ENCODE measurements at places on chromosomes 13 and 19.

- no peak for DNase-seq
These were observed 1247.6 kb upstream of the MIR17HG start for GRCh38 chr13:90099847-90100246.

DNA sequence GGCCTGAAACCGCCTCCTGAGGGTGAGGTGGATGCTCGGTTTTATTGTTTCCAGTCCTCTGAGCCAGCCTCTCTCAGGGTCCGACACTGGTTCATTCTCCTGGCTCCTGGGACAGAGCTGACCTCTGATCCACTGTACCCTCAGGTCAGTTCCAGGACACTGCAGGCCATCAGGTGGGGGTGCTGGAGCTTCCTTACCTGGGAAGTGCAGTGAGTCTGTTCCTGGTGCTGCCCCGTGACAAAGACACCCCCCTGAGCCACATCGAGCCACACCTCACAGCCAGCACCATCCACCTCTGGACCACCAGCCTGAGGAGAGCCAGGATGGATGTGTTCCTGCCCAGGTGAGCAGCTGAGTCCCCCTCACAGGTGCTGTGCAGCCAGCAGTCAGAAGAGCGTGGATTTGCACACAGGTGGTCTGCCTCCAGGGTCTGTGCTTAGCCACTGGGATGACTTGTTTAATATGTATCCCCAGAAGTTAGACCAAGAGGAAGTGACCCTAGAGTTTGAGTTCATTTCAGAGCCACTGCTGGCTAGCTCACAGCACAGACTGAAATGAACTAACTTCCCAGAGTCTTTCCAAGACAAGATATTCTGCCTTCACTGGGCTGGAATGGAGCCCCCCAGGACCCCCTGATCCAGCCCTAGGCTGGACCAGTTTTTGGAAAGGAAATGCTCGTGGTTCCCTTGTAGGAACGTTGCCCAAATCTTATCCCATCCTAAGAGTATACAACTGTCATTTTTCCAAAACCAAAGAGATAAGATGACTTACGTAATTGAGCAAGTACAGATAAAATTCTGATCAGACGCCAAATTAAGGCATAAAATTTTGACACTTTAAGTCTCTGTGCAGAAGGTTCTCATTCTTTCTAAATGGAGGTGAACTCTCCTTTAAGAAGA is 8.8 kb downstream of the SERPINE3 start:
- no peak for DNase-seq

DNA sequence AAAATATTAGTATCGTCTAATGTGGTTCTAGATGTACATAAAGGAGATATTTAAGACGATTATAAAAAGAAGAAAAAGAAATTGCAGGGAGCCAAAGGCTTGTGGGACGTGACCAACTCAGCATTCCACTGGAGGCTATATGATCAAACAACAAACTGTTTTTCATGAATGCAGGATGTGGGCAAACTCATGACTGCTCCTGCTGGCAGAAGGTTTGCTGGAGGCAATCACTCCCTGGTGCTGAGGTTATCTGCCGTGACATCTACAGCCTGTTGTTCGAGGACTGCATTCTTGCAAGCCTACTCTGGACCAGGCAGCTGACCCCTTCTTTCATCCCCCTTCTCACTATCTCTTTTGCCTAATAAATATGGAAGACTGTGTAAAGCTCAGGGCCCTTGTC is 518.1 kb downstream of the UQCRFS1 start:
- DNase-seq: no peak

- no peak for DNase-seq
These were observed 8.7 kb upstream of the INSL3 start for GRCh38 chr19:17829855-17830566.

DNA sequence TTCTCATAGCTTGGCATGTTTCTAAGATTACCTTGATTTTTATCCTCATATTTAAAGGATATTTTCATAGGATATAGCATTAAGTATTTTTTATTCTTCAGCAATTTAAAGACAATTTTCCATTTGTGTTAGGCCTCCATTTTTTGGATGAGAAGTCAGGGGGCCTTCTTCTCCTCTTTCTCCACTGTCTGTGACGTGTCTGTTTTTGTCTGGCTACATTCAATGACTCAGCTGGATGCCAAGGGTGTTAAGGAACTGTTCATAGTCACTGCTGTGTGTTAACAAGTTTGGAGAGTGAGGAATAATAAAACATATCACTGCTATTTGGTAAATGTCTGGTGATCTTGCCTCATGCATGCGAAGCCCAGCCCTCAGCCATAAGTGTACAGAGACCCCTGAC is 36.4 kb downstream of the ZNF582 start:
- DNase-seq: no peak

DNA sequence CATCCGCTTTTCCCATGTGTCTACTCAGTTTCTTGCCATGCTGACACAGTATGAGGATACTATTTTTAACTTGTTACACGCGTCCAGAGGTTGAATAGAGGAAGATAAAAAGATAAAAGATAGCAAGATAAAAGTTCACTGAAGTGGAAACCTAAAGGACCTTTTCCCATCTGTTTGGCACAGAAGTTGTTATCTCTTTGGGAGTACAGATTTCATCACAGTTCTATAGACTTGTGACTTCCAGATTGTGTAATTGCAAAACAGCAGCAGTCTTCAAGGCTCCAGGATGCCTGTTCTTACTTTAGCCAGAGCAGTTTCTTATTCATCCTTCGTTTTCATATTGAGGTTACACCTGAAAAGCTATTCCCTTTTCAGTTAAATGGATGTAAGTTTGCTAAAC is 369.2 kb downstream of the GPC5 start:
- DNase-seq: no peak

GRCh38 chr13:110652231-110652730 is 36.9 kb downstream of the NAXD start:
- no peak for DNase-seq

DNA sequence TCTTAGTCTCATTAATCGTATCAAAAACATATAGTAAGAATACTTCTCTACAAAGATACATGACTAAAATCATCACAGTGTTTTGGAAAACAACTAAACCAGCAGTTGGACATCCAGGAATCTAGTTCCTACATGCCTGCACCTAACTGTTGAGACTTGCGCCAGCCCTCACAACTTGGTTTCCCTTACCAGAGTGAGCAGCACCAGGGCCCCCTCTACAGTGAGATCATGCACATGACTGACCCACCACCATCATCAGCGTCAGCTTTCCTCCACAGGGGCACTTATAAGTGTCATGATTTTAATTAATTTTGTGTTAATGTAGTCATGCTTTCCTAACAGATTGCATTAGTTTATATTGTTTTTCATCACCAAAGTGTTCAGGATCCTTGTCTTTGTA is 1322.0 kb downstream of the EFNB2 start:
- no peak for DNase-seq

Measured in stimulated activated CD4-positive, alpha-beta T cell treated with anti-CD3 and anti-CD28 coated beads, TNF-alpha, amount 100 ng/mL, for 1 hour (primary cell).